Central memory CD8-positive, alpha-beta T cell (primary cell): ENCODE measurements at places on chromosomes 1 and 21.

GRCh38 chr1:84277343-84278059 is 24.0 kb upstream of the SAMD13 start:
- H3K4me1 ChIP-seq = no peaks in the 10 kb centered on the region
- H3K4me3 ChIP-seq = no peak overlapping the region
- H3K27ac ChIP-seq = no peak overlapping the region
- peaks cover 4% of the 10 kb centered on the region for H3K36me3 ChIP-seq
- DNase-seq = no peak

DNA sequence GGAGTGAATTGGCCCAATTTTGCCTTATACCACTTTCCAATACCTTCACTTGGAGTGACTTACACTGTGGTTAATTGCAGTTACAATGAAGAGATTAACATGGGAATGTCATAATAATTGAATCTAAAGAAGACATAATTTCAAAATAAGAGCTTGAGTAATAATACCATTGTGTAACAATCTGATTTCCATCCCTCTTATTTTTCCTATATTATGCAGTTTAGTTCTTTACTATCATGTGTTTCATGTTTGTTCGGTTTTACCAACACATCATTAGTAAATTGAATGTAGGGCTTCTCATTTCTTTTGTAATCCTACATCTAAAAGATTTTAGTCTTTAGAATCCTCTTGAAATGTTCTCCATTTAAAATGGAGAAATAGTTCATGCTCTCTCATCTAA is 19.2 kb upstream of the XPR1 start:
- DNase-seq = no peak
- no peaks in the 10 kb centered on the region for H3K27me3 ChIP-seq
- peaks cover 5% of the 10 kb centered on the region for H3K4me1 ChIP-seq

GRCh38 chr1:224223819-224224714 is 41.0 kb downstream of the DEGS1 start:
- no peak for DNase-seq
- no peaks in the 10 kb centered on the region for H3K27me3 ChIP-seq

- DNase-seq = no peak
- peaks cover 4% of the 10 kb centered on the region for H3K36me3 ChIP-seq
- H3K27me3 ChIP-seq = no peaks in the 10 kb centered on the region
- H3K4me3 ChIP-seq = no peak overlapping the region
- no peak overlapping the region for H3K27ac ChIP-seq
- no peaks in the 10 kb centered on the region for H3K4me1 ChIP-seq
Observed at GRCh38 chr21:46033410-46034400, 52.1 kb downstream of the COL6A1 start.

- no peaks in the 10 kb centered on the region for H3K4me1 ChIP-seq
- H3K36me3 ChIP-seq = no peaks in the 10 kb centered on the region
- no peak for DNase-seq
- H3K4me3 ChIP-seq = no peak overlapping the region
- H3K27me3 ChIP-seq = peaks cover 30% of the 10 kb centered on the region
Observed at GRCh38 chr1:223137455-223138085, 5.5 kb downstream of the TLR5 start.

- no peak overlapping the region for H3K4me3 ChIP-seq
- no peak for DNase-seq
- H3K36me3 ChIP-seq = no peaks in the 10 kb centered on the region
- no peak overlapping the region for H3K27ac ChIP-seq
- peaks cover 13% of the 10 kb centered on the region for H3K27me3 ChIP-seq
- H3K4me1 ChIP-seq = no peaks in the 10 kb centered on the region
Observed at GRCh38 chr1:213385806-213386324, 334.8 kb downstream of the RPS6KC1 start.

GRCh38 chr1:214683621-214684020 is 80.6 kb downstream of the CENPF start:
- no peak overlapping the region for H3K4me3 ChIP-seq
- peaks cover 39% of the 10 kb centered on the region for H3K27me3 ChIP-seq
- no peaks in the 10 kb centered on the region for H3K4me1 ChIP-seq
- no peak for DNase-seq

DNA sequence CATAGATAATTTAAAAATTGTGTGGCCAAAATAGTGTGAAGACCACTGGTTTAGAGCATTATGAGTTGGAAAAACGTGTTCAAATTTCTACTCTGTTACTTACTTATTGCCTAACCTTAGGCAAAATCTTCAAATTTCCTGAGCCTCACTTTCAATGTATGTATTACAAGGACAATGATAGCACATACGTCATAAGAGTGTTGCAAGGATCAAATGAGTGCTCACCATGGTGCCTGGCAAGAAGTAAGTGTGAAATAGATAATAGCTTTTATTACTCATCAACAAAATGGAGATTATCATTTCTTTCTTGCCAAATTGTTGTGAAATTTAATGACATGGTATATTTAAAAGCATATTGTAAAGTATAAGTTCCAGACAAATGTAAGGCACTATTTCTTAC is 57.2 kb downstream of the FH start:
- no peaks in the 10 kb centered on the region for H3K36me3 ChIP-seq
- no peak for DNase-seq
- no peak overlapping the region for H3K4me3 ChIP-seq
- no peak overlapping the region for H3K27ac ChIP-seq
- H3K27me3 ChIP-seq = peaks cover 29% of the 10 kb centered on the region

DNA sequence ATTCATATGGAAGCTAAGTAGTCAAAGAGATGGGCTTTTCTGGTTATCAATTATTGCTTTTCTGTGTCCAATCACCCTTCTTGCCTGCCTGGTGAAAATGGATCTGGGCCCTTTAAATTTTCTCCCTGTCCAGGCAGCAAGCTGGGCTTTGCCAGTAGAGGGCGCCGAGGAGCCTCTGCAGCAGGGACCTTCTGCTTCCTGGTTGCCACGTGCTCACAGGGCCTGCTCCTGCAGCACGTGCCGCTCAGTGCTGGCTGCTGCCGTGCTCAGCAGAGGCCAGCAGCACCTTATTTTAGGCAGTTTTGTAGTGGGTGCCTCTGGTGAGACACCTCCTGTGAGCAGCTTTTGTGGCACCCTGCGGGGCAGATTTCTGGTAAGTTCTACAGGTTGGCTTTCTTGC is 4.0 kb downstream of the ACTL8 start:
- no peak overlapping the region for H3K27ac ChIP-seq
- no peaks in the 10 kb centered on the region for H3K4me1 ChIP-seq
- H3K36me3 ChIP-seq = peaks cover 2% of the 10 kb centered on the region
- H3K4me3 ChIP-seq = no peak overlapping the region
- no peak for DNase-seq
- no peaks in the 10 kb centered on the region for H3K27me3 ChIP-seq

GRCh38 chr1:73948055-73948454 is 249.9 kb downstream of the LRRIQ3 start:
- no peak overlapping the region for H3K27ac ChIP-seq
- H3K4me1 ChIP-seq = no peaks in the 10 kb centered on the region
- DNase-seq = no peak
- H3K27me3 ChIP-seq = no peaks in the 10 kb centered on the region
- no peak overlapping the region for H3K4me3 ChIP-seq
- H3K36me3 ChIP-seq = no peaks in the 10 kb centered on the region

DNA sequence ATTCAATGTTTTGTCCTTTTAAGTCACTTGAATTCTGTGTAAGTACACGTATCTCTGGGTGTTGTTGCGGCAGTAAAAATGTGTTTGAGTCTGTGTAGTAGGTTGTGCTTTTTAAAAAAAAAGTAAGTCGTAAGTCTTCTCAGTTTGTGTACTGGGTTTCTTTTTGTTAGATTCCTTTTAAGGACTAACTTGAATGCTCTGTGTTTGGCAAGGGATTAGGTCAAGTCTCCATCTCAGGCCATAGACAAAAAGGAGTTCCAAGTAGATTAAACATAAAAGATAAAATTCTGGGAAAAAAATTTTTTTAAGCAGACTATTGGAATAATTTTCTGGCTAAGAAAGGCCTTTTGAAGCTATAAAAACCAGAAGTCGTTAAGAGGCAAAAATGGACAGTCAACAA is 113.1 kb downstream of the ATP5PO start:
- H3K4me1 ChIP-seq = no peaks in the 10 kb centered on the region
- H3K27ac ChIP-seq = no peak overlapping the region
- H3K4me3 ChIP-seq = no peak overlapping the region

GRCh38 chr1:207862241-207862787 is 48.6 kb downstream of the CD34 start:
- H3K27ac ChIP-seq = no peak overlapping the region
- H3K4me1 ChIP-seq = peaks cover 60% of the 10 kb centered on the region
- H3K27me3 ChIP-seq = no peaks in the 10 kb centered on the region
- peak overlapping the region; percentile 62 for H3K4me3 ChIP-seq

DNA sequence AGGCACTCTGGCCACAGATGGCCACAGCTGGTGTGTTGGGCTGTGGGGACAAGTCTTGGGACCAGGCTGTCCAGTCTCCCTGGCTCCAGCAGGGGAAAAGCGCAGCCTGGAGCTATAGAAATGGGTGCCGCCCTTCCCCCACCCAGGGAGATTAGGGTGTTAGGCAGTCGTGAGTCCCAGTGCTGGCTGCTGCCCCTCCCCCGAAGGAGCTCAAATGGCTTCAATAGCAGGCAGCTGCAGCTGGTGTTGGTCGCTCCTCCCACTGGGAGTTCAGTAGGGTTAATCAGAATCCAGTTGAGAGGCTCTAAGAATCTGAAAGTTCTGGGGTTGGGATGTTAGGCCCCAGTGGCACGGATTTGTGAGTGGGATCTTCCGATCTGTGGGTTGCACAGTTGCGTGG is 595.6 kb upstream of the PKN2 start:
- no peaks in the 10 kb centered on the region for H3K36me3 ChIP-seq
- H3K27me3 ChIP-seq = peaks cover 8% of the 10 kb centered on the region
- H3K4me3 ChIP-seq = no peak overlapping the region
- no peak for DNase-seq

DNA sequence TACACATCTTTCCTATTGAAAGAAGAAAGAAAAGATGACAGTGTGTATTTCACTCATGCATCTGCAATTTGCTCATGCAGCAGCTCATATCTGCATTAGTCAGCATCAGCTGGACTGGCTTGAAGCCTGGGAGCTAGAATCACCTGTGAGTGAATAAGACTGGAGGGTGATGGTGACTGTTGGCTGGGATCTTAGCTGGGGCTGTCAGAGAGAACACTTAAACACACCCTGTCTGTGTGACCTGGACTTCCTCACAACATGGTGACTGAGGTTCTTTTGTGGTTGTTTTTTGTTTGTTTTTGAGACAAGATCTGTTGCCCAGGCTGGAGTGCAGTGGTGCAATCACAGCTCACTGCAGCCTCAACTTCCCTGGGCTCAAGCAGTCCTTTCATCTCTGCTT is 24.9 kb downstream of the KLHDC7A start:
- H3K36me3 ChIP-seq = no peaks in the 10 kb centered on the region
- no peak for DNase-seq
- H3K4me1 ChIP-seq = no peaks in the 10 kb centered on the region
- no peak overlapping the region for H3K27ac ChIP-seq

GRCh38 chr21:39258207-39258606 is 55.2 kb downstream of the BRWD1 start:
- no peaks in the 10 kb centered on the region for H3K27me3 ChIP-seq
- DNase-seq = no peak
- H3K36me3 ChIP-seq = peaks cover 48% of the 10 kb centered on the region
- peaks cover 20% of the 10 kb centered on the region for H3K4me1 ChIP-seq

DNA sequence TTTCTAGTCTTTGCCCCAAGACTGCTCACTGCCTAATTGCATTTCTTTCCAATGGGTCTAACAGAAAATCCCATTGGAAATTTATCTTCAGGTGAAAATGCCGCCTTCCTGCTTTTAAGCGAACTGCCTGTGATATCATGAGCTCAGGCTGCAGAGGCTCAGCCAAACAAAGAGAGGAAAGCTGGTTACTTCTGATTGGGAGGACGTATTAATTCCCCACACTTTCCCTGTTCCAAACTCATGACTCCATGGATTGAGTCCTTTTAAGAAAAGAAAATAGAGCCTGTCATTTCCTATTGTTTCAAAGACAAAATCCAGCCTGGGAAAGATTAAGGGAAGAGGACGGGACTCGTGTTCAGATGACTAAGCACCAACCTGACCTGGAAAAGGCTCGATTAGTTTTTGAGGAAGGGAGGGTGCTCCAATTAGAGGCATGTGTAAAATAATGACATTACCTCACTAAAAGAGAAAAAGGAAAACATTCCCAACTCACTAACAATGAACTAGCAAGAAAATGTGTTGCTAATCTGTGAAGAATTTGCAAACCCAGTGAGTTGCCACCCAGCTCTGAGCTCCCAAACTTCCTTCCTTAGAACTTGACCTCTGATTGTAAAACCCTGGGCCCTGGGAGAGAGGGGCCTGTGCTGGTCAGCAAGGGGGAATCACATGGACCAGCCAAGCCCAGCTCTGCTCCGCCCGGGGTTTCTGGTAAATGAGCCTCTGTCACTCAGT is 61.2 kb downstream of the TCP10L start:
- no peaks in the 10 kb centered on the region for H3K27me3 ChIP-seq
- H3K36me3 ChIP-seq = peaks cover 3% of the 10 kb centered on the region

DNA sequence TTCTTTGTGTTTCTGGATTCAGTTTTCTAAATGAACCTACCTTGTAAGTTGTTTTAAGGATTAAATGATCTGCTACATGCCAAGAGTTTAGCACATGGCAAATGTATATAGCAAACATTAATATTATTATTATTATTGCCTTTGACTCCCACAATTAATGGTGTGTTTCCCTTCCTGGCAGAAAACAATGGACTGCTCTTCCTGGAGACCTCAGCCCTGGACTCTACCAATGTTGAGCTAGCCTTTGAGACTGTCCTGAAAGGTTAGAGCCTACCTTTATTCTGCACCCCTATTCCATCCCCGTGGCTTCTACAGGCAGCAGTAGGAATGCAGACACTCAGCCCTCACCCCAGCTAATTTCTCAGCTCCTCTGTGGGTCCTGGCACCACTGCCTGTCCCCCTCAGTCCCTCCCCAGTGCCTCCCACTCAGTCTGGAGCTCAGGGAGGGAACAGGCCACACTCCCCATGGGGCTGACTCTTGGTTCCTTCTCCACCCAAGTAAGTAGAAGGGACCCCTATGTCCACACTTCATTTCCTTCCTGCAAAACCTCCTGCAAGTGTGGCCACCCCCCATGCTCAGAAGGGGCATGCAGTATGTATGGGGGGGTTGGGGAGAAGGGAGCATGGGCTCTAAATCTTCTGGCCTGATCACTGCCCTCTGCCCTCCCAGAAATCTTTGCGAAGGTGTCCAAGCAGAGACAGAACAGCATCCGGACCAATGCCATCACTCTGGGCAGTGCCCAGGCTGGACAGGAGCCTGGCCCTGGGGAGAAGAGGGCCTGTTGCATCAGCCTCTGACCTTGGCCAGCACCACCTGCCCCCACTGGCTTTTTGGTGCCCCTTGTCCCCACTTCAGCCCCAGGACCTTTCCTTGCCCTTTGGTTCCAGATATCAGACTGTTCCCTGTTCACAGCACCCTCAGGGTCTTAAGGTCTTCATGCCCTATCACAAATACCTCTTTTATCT is 8.8 kb downstream of the RAB25 start:
- no peaks in the 10 kb centered on the region for H3K4me1 ChIP-seq
- no peak overlapping the region for H3K27ac ChIP-seq
- no peak for DNase-seq
- H3K27me3 ChIP-seq = no peaks in the 10 kb centered on the region

GRCh38 chr1:93061895-93062792 is 16.9 kb upstream of the MTF2 start:
- H3K36me3 ChIP-seq = no peaks in the 10 kb centered on the region
- H3K27me3 ChIP-seq = peaks cover 89% of the 10 kb centered on the region
- no peak overlapping the region for H3K4me3 ChIP-seq
- H3K4me1 ChIP-seq = no peaks in the 10 kb centered on the region
- DNase-seq = peak; percentile 20

GRCh38 chr1:21271550-21271949 is 18.7 kb downstream of the ECE1 start:
- no peak overlapping the region for H3K27ac ChIP-seq
- H3K27me3 ChIP-seq = no peaks in the 10 kb centered on the region
